Activated T-helper 1 cell treated with Interleukin-2 at 50 U/mL for 16 hours (primary cell): ENCODE measurements at places on chromosomes 1 and 21.

DNA sequence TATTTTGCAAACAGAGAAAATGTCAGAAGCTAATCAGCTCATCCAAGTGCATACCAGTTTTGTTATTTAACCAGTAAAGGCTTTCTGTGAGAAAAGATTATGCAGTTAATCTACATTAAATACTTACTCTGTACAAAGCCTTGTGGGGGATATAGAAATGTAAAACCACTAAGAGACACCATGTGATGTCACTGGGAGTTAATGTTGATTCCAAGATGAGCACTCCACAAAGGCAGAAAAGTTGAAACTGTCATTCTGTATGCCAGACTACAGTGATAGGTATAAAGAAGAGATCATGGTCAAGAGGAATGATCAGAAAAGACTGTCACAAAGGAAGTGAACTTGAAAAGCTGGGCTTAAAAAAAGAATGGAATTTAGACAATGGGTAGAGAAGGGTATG, 100.3 kb upstream of the SGIP1 start:
- DNase-seq = no peak

GRCh38 chr21:36096398-36097290, 26.8 kb downstream of the CBR1 start:
- no peak for DNase-seq

DNA sequence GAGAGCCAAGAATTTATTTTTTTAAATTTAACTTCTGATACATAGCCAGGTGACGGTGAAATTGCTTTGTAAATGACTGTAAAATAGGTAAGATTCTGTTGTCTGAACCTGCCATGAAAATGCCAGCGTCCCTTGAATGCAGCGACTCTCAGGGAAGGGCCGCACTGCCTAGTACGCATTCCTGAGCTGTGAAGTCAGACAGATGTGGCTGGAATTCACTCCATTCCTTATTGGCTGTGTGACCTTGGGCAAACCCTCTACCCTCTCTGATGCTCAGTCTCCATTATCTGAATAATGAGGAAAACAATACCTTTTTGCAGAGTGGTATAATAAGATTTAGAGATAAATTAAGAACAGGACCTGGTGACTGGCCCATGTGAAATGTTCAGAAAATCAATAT, 167.1 kb upstream of the DAB1 start:
- no peak for DNase-seq

GRCh38 chr1:248421384-248421783, 18.5 kb downstream of the OR2T1 start:
- DNase-seq = no peak

DNA sequence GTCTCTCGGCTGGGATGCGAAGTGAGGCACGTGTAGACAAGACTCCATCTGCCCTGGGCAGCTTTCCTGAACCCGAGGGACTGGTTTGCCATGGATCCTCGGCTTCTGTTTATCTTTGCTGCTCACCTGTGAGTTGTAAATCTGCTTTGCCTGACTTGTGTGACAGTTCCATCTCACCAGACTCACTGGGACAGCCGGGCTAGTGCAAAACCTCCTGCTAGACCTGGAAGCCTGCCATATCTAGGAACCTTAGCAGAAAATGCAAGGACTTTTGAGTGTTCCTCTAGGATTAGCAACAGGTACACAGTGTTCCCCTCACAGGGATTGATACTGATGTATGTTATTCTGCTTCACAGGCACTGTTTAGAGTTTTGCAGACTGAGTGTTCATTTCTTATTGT, 218.6 kb downstream of the URB2 start:
- DNase-seq = no peak

- DNase-seq = no peak
These were observed 22.7 kb downstream of the COL6A2 start for GRCh38 chr21:46120301-46121285.

DNA sequence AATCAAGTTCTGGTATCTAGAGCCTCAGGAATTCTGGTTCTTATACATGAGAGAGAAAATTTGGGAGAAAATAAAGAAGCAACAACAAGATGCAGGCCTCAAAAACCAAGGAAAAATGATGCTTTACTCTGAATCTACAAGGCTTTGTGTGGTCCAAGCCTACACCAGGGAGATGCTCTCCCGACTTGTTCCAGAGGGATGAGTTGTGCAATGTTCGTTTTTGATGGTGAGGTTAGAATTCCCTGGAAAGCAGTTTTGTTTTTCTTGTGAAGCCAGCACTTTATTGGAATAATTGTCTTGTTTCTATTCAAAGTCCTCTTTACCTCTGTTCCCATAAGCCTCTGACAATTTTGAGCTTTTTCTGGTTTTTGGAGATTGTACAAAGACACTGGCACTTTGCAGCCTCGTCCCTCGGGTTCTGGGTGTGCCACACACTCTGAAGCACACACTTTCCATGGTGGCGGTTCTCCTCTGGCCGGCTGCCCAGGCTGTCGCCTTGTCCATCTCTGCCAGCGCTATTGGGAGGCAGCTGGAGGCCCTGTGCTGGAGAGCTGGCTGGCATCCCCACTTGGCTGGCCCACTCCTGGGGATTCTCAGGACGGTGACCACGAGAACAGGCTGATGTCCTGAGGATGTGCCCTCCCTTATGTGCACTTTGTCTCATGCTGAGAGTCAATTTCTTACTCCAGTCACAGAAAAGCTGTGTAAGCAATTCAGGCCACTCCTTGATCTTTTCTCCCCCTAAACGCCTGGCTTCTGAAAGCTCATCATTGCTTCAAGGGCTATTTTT, 70.2 kb downstream of the EDEM3 start:
- no peak for DNase-seq

DNA sequence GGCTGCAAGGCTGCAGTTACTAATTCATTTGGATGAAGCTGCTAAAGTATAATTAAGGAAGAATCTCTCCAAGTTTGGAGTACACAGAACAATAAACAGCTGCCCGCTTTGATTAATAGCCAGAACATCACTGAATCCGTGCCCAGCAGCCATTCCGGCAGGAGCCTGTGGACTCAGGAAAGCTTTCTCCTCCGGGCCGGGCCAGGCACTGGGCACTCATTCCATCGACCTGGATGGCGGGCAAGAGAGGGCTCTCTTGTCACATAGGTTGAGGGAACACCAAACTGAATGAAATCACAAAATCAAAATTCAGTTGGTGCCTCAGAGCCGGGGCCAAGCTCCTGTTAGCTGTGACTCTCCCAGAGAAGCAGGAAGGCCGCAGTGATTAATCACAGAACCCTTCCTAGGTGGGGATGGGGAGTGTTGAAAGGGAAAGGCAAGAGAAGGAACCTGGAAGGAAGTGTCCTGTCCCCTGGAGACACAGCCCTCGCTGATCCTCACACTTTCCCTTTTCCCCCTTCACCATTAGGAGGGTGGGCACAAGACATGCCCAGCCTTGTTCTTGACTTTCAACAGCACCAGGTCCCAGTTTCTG, 306.7 kb downstream of the NPHP4 start:
- no peak for DNase-seq

GRCh38 chr1:46394108-46394871, at the start of gene FAAH:
Gene FAAH, plus strand, starts transcription at chr1:46394317. Its CDS starts 32 bp downstream, at chr1:46394349.
- DNase-seq = no peak

- no peak for DNase-seq
These were observed 47.2 kb upstream of the CAPZB start for GRCh38 chr1:19532519-19532918.

DNA sequence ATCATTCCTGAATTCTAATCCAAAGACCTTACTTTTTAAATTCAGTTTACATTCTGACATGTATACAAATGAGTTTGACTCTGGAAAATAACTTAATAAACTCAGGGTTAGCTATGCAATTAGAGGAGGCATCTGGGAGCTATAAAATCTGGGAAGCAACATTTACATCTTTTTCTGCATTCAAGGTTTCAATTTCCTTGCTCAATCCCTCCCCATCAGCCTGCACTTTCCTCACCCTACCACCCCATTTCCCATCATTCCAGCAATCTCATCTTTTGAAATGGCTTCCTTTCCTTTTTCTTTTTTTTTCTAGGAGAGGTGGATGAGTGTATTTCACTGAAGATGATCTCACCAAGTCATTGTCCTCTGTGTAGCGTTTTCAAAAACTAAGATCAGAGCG, 65.3 kb upstream of the BEND5 start:
- no peak for DNase-seq

DNA sequence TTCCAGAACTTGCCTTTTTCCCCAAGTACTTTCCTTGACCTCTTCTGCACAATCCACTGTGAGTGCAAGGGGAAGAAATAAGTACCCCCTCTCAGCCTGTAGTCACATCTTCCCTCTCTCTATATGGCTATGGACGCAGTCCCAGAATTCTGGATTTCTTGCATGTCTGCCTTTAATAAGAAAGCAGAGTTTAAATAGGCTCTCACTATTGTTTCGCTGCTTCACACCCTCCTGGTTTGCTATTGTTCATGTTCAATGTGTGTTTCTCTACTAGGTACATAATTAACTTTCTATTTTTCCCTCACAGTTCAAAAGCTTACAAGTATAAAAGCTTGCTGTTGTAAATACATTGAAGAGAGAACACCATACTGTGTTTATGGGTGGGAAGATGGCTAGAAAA, 181.5 kb upstream of the C1orf105 start:
- no peak for DNase-seq

DNA sequence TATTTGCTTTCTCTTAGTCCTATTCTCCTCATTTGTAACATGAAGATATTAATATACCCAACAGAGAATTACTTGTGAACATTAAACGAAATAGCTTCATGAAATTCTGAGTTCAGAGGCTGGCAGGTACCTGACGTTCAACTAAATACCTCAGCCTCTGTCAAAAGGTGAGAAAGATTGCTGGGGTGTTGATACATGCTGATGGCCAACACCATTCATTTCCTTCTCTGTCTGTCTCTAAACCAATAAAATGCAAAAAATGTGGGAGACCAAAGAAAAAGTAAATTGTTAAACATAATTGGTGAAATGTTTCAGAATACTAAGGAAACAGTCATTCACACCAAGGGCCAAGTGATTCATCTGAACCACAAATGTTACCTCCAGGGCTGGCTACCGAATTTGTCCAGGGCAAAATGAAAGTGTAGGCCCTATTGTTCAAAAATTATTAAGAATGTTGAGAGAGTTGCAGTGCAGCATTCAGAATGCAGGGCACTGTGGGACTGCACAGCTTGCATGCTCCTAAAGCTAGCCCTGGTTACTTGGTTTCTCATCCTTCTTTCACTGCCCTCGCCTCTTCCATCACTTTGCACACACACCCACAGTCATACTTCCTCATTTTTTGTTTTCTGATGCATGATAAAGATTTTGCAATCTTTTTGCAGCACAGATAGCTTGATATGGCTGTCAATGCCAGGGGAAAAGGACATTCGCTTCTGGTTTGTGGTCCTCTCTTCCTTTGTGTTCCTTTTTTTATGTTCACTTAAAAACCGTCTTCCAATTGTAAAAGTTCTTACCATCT, 414.3 kb upstream of the NR5A2 start:
- DNase-seq = no peak

DNA sequence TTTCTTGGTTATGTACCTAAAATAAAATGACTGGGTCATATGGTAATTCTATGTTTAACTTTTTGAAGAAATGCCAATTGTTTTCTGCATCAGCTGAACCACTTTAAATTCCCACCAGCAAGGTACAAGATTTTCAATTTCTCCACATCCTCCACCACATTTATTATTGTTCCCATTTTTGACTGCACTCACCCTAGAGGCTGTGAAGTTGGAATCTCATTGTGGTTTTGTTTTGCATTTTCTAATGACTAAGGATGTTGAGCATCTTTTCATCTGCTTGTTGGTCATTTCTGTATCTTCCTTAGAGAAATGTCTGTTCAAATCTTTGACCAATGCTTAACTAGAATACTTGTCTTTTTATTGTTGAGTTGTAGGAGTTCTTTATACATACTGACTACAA, 72.5 kb downstream of the ASTN1 start:
- DNase-seq = no peak

GRCh38 chr21:44499211-44499560, 40.8 kb downstream of the KRTAP10-1 start:
- no peak for DNase-seq

- DNase-seq = no peak
These were observed 17.5 kb downstream of the COL9A2 start for GRCh38 chr1:40299366-40300248.

DNA sequence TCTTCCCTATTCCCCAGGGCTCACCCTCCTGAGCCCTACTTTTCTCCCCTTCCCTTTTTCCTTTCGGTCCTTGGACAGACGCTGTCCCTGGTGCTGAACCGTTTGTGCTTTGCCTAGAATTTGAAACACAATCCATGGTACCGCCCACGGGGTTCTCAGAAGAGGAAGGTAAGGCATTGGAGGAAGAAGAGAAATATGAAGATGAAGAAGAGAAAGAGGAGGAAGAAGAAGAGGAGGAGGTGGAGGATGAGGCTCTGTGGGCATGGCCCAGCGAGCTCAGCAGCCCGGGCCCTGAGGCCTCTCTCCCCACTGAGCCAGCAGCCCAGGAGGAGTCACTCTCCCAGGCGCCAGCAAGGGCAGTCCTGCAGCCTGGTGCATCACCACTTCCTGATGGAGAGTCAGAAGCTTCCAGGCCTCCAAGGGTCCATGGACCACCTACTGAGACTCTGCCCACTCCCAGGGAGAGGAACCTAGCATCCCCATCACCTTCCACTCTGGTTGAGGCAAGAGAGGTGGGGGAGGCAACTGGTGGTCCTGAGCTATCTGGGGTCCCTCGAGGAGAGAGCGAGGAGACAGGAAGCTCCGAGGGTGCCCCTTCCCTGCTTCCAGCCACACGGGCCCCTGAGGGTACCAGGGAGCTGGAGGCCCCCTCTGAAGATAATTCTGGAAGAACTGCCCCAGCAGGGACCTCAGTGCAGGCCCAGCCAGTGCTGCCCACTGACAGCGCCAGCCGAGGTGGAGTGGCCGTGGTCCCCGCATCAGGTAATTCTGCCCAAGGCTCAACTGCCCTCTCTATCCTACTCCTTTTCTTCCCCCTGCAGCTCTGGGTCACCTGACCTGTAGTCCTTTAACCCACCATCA, 10.4 kb downstream of the BCAN start:
- no peak for DNase-seq
